ENCODE measurements at places on chromosomes 1 and 21.
A peak's percentile ranks its signal among the peaks of the same experiment; 100 is the strongest.

- no peak for DNase-seq
Measured at GRCh38 chr1:70628973-70629372, 217.9 kb downstream of the CTH start.

DNA sequence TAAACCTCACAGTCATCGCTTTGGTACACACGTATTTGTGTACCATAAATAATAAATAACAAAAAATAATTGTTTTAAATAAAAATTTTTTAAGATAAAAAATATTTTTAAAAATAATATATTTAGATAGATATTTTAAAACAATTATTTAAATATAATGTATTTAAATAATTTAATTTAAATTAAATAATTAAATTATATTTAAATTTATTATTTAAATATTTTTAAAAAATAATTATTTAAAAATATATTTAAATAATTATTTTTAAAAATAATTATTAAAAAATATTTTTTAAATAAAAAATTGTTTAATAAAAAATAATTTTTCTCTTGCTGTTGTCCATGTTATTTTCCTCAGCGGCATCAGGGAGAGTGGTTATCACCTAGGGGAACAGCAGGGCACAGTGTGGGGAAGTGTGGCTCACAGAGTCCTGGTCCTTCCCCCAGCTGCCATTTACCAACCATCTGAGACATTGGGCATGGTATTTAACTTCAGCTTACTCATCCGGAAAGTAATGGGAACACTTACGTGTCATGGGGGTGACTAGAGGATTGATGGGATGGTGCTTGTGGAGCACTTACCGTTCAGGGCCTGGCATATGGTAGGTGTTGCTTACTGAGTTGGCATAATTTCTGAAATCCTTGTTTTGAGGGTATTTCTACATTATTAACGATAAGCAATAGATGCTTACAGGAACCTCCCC, 92.9 kb upstream of the TSPAN2 start:
- no peak for DNase-seq

DNA sequence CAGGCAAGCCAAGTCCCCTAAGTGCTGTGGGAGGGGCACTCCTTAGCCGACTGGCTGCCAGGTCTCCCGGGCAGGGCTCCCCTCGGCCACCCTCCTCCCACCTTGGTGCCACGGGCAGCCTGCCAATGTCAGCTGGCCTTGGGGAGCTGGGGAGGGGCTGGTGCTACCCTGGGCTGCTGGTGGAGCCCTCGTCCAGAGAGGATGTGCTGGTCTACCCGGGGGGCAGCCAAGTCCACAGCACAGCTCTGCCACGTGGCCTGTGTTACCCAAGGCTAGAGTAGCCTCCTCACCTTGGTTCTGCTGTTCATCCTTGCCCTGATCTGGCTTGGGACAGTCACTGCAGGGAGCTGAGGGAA, 42.9 kb downstream of the CRYAA start:
- DNase-seq = no peak

DNA sequence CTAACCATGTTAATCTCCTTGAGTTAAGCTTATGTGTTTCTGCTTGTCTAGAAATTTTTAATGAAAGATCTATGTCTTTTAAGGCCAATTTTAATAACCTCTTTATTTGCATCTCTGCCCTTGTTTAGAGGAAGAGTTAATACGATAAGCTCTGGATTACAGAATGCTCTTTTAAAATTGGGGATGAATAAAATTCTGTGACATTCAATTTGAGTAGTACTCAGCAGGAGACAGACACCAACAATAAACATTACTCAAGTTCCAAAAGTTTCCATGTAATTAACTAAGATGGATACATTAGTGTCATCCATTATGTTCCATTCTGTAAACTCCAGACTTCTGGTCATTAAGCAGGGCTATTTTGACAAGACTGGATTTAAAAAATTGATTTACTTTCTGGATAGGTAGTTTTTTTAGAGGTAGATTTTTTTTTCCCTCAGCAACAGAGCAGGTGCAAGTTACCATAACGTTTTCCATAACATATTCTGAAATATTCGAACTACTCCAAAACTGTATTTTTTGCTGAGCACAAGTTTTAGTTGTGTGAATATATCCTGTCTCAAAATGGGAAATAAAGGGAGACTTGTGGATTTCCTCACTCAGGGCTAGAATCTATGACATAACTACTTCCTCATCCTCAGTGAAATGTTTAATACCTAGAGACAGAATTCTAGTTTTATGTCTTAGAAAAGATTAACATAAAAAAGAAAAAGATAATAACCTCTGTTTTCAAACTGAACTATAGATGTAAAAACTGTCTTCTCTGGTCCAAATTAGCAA, 221.7 kb downstream of the NEGR1 start:
- no peak for DNase-seq

DNA sequence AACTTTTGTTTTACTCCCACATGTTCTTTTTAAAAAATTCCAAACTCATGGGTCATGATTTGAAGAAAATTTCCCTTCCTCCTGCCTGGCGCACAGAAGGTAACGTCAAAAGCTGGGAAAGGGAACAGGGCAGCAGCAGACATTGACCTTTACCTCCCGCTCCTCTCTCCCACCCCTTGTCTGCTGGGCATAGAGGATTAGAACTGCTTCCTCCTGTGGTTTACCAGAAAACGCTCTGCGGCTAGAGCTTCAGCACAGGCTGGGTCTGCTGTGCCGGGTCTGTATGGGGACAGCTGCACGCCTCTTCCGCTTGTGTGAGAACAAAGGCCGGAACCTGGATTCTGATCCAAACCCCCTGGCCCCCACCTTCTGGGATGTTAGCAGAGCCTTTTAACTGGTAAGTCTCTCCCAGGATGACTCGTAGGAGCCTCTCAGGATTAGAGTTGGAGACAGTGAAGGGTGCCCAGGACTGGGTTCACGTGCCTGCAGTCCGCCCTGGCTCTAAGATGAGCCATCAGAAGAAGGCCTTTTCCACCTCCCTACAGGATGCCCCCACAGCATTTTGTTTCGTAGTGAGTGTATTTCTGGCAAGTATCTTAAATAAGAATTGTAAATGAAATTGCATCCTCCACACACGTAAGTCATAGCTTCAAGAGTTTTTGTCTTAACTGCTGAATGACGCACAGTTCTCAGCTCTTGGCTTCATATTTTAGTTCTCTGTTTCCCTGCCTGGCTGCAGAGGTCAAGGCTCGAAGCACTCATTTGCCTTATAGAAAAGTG, 5.2 kb downstream of the H6PD start:
- DNase-seq = peak; percentile 68

GRCh38 chr21:34192646-34193285, 119.4 kb downstream of the MRPS6 start:
- DNase-seq = no peak

DNA sequence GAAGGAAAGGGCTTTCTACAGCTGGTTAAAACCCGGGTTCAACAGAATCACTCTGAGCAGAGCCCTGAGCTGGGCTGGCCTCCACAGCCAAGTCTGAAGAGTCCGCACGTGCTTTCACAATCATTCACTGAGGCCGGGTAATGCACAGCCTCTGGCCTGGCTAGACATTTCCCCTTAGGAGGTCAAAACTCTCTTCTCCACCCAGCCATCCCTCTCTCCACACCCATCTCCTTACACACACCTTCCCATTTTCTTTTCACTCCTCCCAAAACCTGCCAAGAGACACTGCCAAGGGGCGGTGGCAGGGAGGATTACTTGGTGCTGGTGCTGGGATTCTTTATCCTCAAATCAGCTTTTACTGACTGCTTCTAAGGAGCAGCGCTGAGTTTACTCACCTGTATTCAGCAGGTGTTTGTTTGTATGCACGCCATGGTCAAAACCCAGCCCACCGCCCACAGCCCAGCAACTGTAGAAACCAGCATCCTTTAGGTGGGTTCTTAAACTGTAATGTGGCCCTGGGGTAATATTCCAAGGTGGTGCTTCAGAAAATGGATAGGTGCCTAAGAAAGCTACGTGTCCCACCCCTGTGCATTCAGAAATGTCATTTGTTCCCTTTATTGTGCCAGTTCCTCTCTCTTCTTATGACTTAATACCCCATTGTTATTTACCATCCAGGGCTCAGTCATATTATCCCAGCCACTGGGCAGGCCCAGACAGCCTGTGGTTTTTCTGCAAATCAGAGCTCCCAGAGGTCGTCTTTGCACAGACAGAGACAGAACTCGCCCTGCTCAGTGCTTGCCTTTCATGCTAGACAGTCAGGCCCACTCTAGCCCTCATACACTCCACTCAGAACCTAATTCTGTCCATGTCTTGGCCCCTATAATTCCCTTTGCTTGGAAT, 80.2 kb downstream of the ADSS2 start:
- no peak for DNase-seq

DNA sequence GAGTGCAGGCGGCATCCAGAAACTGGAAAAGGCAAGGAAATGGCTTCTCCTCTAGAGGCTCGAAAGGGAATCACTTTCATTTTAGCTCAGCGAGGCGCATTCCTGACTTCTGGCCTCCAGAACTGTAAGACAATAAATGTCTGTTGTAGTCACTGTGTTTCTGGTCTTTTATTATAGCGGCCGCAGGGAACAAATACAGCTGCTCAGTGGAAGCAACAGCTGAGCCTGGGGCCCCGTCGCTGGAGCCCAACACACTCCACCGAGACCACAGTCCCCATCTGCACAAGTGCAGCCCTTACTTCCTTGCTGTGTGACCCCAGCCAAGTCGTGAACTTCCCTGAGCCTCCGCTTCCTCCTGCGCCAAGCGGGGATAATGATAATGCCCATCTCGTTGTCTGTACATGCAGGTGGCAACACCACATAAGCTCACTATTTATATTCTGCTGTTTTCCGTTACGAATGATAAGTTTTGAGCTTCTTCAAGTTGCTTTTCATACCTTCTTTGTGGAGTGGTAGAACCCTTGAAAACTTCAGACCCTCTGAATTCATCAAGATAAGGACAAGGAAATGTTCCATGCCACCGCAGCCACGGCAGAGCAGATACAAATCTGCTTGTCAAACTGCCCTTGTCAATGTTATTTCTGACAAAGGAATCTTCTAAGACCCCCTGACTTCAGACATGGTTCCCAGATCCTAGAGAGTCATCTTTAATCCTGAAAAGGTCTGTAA, 3.2 kb upstream of the LAPTM5 start:
- no peak for DNase-seq

- no peak for DNase-seq
Measured at GRCh38 chr1:184959626-184960025, 14.7 kb downstream of the NIBAN1 start.

GRCh38 chr1:67058242-67058641, 4.3 kb upstream of the SLC35D1 start:
- DNase-seq = no peak

- DNase-seq = no peak
Measured at GRCh38 chr1:210299501-210299900, 29.2 kb upstream of the HHAT start.
